Stimulated activated CD8-positive, alpha-beta memory T cell treated with anti-CD3 and anti-CD28 coated beads, Interleukin-15, amount 100 ng/mL, for 1 hour (primary cell): ENCODE measurements at places on chromosomes 12 and 14.

GRCh38 chr12:52683575-52684300, 3.5 kb upstream of the KRT1 start:
- DNase-seq, result no peak

- DNase-seq, result no peak
These were observed 211.9 kb upstream of the FAR2 start for GRCh38 chr12:28937196-28937595.

DNA sequence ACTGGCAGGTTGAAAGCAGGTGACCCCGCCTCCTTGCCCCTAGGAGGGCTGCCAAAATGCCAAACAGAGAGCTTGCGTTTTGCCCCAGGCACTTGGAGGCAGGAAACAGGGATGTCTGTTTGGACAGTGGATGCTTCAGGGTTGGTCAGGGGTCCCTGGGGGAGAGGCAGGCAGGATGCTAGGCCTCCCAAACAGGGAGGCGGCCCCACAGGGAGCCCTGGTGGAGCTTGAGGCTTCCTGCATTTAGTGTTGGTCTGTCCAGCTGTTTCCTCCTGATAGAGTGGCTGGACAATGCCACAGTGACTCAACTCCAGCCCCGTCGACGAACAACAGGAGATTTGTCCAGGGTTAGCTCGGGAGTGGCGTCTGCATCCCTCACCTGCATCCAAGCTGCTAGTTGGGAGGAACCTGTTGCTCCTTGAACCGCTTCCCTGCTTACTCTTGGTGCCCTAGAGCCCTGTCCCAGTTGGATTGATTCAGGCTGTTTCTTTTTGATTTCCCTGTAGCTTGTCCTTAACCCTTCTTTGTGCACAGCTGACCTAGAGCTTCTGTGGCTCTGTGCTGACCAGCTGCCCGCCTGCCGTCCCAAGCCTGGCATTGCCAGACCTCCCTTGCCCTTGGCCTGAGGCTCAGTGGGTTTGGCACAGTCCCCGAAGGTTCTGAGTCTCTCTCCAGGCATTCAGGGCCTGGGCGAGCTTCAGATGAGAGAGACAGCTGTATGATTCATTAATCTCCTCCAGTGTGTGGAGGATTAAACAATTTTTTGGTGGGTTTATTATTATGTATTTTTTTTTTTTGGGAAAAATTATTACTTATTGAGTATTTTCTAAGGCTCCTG, 45.9 kb downstream of the TSPAN9 start:
- no peak for DNase-seq

DNA sequence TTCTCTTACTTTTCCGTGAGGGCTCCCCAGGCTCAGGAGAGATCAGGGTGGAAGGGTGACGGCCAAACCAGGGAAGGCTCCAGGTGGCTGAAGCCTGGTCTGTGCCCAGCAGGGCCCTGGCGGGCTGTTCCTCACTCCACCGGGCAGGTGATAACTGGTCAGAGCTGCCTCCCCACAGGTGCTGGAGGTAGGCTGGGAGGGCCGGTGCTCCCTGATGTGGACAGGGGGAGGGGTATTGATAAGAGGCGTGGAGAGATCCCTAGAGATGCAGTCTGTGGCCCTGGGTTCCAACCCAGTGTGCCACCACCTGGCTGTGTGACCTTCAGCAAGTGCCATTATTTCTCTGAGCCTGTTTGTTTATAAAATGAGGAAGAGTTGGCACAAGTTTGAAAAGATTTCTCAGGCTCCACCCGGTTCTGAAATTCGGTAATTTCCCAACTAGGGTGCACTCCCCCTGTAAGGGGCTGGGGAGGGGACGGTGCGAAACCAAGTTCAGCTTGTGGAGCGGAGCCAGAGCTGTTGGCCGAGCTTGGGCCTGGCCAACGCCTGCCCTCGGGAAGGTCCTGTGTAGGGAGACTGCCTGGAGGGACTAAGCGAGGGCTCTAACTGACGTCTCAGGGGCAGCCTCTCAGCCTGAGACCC, 1.0 kb upstream of the NR4A1 start:
- DNase-seq, result no peak

DNA sequence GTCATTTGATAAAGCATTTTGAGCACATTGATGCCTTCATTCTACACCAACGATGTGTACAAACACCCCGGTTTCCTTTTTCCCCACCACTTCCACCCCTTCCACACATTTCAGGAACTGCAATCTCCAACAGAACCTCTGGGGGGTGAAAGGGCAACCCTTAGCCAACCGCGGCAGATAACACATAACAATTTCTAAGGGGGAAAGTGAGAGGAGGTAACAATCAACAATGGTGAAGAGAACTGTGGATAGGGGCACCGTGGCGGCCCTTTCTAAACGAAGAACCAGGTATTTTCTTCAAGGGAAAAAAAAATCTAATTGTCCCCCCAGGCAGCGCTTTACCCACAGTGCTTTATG, 1.1 kb downstream of the KITLG start:
- DNase-seq, result no peak

DNA sequence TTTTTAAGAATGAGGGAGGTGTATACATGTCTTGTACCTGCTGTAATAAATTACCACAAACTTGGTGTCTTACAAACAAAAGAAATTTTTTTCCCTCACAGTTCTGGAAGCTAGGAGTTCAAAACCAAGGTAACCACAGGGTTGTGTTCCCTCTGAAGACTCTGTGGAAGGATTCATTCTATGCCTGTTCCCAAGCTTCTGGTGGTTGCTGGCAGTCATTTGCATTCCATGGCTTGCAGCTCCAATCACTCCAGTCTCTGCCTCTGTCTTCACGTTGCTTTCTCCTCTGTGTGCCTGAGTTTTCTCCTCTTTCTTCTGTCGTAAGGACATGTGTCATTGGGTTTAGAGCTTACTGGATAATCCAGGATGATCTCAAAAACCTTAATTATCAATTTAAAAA, 15.4 kb upstream of the ZNF641 start:
- DNase-seq, result no peak

DNA sequence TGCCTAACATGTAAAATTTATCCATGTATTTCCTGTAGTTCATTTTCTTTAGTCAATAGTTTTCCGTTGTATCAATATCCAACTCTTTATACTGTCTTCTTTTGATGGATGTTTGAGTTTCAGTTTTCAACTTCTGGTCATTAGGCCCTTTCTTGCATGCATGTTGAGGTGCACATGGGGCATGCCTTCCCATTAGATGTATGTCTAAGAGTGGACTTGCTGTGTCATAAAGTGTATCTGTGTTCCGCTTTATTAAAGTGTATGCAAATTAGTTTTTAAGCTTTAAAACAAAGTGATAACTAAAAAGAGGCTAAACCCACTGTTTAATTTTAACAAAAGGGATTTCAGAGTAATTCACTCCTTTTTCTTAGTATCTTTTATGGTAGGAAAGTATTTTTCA, 441.1 kb downstream of the PCNX1 start:
- no peak for DNase-seq

DNA sequence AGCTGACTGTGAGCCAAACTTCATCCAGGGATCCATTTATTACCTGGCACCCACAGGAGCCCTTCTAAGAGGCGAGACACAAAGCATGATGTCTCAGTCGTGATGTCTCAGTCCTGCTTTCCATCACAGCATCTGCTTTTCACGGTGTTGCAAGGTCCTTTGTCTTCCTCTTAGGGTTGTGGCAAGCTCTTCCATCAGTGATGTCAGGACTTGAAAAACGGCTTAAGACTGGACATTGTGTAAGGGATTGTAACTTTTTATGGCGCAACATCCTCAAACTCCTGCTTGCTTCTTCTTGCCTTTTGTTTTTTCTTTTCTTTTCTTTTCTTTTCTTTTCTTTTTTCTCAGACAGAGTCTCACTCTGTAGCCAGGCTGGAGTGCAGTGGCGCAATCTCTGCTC, 586.5 kb upstream of the TMEM132C start:
- DNase-seq, result no peak

GRCh38 chr14:72737560-72737943, 156.3 kb downstream of the DPF3 start:
- no peak for DNase-seq

DNA sequence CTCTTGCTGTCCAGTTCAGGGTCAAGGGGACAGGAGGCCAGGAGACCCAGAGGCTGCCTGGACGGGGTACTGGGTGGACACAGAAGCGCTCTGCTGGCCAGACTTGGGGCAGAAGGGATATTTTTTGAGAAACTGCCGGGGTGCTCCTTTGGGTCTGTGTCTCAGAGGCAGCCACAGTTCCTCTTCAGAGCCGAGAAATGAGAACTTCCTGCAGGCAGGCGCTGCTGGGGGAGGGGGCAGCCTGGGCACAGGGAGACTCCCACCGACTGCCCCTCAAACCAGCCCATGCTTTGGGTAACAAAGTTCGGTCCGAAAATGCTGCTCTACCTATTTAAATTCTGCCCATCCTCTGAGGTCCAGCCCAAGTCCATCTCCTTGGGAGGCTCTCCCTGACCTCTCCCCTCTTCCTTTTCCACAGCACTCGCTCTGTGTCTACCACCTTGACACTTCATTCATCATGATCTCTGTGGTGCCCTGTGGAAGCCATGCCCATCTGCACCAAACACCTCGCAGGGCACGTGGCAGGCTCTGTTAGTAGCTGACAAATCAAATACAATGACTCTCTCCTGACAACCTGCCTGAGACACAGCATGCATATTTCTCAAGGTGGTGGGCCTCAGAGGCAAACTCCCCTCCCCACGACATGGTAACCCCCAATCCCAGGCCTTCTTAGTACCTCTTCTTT, 16.4 kb downstream of the HDAC7 start:
- DNase-seq, result no peak

DNA sequence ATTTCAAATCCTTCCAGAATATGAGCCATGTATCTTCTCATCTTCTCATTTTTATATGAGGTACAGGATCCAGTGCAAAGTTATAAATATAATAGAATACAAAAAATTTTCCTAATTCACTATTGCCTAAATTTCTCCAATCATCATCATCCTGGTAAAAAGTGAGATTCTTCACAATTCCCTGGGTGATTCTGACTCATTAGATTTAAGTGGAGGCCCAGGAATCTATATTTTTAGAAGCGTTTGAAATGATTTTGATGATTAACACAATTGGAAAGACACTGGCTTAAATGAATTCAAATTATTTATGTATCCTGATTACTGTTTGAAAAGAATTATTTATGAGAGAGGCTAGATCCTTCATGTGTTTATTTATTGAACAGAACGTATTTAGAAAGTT, 380.3 kb upstream of the PDE3A start:
- DNase-seq, result no peak
